Stimulated activated CD8-positive, alpha-beta memory T cell treated with anti-CD3 and anti-CD28 coated beads, Interleukin-15, amount 100 ng/mL, for 4 hours (primary cell): ENCODE measurements at places on chromosomes 5 and 9.

GRCh38 chr9:115349542-115349941 is 231.6 kb upstream of the TNC start:
- DNase-seq = no peak

- no peak for DNase-seq
Observed at GRCh38 chr9:125409637-125410521, 148.3 kb downstream of the GAPVD1 start.

GRCh38 chr5:25823330-25823873 is 1178.6 kb upstream of the CDH10 start:
- no peak for DNase-seq

GRCh38 chr9:36141288-36141687 is 4.8 kb downstream of the GLIPR2 start:
- no peak for DNase-seq

DNA sequence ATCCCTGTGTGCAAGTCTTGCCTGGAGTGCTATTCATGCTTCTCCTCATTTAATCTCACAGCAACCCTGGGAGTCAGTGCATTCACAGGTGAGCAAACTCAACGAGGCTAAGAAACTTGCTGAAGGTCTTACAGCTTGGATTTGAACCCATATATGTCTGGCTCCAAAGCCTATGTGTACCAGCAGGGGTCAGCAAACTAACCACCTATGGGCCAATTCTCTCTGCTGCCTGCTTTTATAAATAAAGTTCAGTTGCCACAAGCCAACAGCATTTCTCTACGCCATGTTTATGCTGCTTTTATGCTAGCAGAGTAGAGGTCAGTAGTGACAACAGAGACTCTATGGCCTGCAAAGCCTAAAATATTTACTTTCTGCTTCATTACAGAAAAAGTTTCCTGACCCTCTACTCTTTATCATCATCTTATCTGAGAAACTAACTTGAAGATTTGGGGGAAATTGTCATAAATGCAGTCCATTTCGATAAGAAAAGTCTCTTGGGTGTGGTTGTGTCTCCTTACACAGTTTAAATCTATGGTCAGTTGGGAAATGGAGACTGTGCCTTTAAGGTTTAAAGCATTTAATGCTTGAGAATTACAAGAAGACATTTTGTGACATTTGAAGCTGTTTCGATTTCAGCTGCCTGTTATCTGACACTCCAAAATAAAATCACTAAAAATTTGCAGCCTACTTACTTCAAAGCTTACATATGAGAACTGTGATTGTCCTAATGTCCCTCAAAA is 137.7 kb downstream of the PRELID2 start:
- DNase-seq = no peak

- DNase-seq = no peak
Observed at GRCh38 chr9:124834591-124834990, 18.7 kb upstream of the WDR38 start.

DNA sequence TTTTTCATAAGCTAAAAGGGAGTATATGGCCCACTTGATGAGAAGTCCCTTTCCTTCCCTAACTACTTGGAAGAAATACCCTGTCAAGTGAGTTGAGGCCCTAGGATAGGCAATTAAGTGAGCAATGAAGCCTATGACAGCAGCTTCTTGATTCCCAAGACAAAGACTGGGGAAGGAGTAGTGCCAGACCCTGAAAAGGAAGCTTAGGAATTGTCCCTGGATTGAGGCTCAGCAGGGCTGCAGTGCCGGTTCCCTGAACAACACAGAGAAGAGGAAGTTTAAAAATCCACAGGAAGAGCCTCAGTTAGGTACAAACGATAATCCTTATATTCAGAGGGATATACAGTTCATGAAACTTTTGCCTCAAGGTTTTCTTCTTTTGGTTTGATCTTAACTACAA is 61.8 kb upstream of the RAD23B start:
- no peak for DNase-seq

DNA sequence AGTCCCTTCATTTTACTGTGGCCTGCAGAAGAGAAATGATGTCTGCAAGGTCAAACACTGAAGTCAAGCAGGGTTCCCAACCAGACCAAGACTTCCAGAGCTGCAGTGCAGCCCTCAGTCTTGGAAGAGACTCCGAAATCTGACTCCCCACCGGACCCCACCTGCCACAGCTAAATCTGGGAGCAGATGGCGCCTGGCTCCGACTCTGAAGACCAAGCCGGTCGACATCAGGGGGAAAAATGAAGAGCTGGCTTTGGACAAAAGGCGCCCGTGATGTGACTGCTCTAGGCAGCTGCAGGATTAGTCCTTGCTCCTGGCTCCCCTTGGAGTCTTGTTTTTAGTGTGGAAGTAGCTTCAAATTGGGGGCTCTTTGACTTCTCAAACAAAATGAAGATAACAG is 72.4 kb upstream of the ZNF622 start:
- no peak for DNase-seq

DNA sequence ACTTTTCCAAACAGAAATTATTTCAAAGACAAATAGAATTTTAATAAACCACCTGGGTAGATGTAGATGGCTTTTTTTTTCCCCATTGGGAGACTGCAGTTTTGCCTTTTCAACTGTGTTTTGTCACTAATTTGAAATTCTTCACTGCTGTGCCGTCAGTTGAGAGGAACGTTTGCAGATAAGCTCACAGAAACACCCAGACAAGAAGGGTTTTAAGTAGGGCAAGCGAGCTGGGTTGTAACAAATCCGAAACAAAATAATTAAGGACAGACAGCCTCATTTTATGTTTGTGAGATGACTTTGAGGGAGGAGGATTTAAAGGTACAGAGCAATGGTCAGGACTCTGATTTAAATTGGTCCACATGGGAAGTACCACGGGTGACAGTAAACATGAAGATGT is 155.1 kb upstream of the NTRK2 start:
- DNase-seq = no peak

GRCh38 chr5:126017096-126017495 is 406.1 kb upstream of the GRAMD2B start:
- no peak for DNase-seq

DNA sequence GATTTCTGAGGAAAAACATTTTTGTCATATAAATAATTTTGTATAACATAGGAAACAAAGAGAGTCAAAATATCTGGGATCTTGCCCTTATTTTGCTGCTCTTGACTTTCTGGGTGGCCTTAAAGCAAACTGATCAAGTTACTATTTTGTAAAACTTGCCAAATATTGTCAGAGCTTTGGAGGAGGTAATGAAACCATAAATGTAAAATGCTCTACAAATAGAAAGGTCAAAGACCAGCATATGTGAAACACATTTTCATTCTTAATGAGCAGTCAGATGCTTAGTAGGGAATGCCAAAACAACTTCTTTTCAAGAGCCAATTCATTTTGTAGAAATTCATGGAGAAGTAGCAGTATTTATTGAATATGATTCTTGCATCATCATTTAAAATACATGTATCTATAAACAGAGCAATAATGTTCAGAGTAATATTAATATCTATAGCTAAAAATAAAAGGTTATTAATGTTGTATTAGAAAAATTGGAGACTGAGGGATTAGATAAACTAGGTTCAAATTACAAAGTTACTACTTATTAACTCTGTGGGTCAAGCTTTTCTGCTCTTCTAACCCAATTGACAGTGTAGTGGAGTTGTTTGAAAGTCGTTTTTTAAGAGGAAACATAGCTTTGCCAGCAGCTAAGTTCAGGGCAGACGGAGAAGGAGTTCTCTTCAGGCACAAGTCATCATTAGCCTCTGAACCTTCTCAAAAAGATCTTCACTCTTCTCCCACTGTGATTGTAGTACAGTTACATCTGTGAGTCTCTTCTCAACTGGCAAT is 2053.1 kb downstream of the EFNA5 start:
- DNase-seq = no peak

- DNase-seq = no peak
Observed at GRCh38 chr9:135606885-135607259, 32.5 kb downstream of the GLT6D1 start.

- DNase-seq = no peak
Observed at GRCh38 chr5:173065155-173065554, 9.0 kb downstream of the CREBRF start.

GRCh38 chr5:71782393-71782770 is 63.3 kb downstream of the CARTPT start:
- no peak for DNase-seq

GRCh38 chr5:100900796-100901781 is 2.0 kb downstream of the ST8SIA4 start:
- DNase-seq = peak; percentile 91

- DNase-seq = no peak
Observed at GRCh38 chr9:99286536-99286935, 64.5 kb downstream of the SEC61B start.

DNA sequence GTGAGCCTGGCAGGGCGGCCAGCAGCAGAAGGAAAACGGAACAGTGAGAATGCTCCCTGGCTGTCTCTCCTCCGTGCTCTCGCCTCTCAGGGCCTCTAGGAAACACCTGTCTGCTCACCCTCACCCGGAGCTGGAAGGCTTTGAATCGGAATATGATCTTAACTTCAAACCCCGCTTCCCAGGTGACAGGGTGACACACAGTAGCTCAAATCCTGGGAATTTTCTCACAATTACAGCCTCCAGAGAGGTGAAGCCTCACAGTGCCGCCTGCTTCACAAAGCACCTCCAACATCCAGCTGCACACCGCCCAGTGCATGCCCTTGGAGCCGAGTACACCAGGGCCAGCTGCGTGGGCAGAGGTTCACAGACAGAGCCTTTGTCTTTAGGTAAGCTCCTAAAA is 12.5 kb downstream of the SEC16A start:
- DNase-seq = no peak

GRCh38 chr9:91126761-91127445 is 234.8 kb downstream of the AUH start:
- DNase-seq = no peak

DNA sequence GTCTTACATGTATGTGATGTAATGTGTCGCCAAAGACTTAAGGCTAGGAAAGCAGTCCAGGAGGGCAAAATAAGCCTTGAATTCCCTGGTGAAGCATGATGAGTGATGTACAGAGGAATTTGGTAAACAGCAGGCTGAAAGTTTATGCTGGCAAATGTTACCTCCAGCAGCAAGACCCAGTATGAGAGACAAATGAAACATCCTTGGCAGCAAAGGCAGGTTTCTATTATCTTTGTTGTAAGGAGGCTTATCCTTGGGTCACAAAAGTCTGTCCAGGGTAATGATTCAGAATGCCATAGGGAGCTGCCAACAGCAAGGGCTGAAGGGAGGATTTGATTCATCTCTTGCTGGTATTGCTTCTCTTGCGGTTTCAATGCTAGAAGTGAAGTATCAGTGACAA is 75.9 kb upstream of the HTR4 start:
- DNase-seq = no peak

DNA sequence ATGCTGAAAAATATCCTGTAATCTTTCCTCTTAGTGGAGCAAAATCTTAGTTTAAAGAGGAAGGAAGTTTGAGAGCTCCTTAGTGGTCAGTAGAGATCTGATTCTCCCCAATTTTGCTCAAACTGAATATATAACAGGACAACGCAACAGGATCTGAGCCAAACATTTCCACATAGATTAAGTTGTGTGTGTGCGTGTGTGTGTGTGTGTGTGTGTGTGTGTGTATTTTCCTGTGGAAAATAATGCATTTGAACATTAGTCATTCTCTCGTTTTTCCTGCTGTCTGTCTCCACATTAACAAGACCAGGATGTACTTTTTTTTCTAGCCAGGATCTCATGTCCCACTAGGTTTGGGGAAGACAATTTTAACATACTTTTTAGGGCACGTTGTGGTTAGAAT is 312.1 kb upstream of the CDH18 start:
- no peak for DNase-seq

DNA sequence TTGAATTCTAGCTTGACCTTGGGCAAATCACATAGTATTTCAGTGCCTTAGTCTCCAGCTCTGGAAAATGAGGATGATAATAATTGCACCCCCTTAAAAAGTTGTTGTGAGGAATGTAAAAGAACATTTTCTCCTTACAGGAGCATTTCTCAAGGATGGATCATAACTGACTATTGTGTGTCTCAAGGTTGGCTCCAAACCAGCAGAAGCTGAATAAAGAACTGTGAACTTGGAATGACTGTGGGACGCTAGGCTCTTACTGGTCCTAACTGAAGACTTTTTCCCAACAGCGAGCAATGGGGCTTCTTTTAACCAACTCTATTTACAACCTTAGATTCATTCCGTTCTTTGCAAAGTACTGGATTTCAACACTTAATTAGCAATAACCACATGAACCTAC is 26.2 kb upstream of the GLRX start:
- DNase-seq = no peak

DNA sequence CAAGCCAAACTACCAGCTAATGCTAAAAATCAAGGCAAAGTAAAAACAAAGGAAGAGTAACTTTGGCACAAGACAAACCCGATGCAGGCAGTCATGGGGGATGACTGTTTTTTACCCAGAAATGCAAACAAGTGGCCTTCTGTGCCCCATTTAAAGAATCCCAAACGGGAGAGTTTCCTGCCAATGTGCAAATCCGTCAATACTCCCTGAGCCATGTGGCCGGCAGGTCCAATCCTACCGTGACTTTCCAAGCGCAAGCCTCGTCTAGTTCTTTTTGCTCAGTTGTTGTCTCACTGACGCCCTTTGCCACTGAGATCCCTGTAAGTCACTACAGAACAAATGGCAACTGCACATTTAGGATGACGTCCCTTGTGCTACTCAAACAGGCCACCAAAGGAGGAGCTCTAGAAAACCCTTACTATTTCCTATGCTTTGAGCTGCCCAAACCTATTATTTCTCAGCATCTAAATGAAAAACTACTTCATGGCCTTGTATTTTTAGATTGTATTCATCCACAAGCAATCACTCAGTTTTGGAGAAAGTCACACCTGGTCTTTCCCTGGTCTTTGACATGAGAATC is 43.4 kb downstream of the OTULIN start:
- DNase-seq = no peak

DNA sequence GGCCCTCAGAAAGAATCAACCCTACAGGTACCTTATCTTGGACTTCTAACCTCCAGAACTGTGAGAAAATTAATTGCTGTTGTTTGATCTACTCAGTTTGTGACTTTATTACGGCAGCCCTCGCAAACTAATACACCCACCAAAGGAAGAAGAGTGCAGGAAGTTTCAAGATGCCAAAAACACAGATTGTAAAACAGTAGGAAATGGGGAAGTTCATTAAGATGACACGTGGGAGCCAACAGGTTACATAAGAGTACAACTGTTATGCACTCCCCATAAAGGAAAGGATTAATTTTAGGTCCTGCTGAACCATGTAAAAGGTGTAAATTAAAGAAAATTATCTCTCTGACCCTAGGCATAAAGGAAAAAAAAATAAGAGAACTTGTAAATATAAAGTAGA is 294.3 kb downstream of the EPB41L4A start:
- no peak for DNase-seq

- DNase-seq = no peak
Observed at GRCh38 chr5:75823811-75824210, 106.6 kb upstream of the POC5 start.

DNA sequence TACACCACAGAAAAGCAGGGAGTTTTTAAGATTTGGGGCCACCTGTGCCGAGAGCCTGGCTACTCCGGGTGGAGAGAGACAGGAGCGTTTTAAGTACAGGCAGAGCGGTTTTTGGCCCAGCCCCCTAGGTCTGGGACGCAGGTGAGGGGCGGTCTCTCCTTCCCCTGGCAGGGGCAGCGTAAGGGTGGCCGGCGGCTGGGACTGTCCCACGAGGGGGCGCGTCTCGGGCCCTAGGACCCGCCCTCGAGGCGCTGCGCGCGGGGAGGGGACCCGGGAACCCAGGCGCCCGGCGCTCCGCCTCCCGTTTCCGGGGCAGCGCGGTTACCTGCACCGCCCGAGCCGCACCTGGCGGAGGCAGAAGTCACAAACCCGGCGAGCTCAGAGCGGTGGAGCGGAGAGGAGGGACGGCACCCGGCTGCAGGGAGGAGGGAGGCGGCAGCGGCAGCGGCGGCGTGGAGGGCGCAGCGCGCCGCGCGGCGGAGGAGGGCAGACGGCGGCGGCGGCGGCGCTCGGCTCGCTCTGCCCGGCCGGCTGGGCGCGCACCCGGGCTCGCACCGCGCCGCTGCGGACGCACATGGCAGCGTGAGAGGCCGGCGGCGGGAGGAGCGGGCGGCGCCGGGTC is at the start of gene WWC1:
Gene WWC1, plus strand, starts transcription at position 304 of the 622 bp plus-strand sequence. CDS start 508 bp downstream, outside the sequence.
- DNase-seq = no peak
